ENCODE measurements at places on chromosomes 12 and 14.

DNA sequence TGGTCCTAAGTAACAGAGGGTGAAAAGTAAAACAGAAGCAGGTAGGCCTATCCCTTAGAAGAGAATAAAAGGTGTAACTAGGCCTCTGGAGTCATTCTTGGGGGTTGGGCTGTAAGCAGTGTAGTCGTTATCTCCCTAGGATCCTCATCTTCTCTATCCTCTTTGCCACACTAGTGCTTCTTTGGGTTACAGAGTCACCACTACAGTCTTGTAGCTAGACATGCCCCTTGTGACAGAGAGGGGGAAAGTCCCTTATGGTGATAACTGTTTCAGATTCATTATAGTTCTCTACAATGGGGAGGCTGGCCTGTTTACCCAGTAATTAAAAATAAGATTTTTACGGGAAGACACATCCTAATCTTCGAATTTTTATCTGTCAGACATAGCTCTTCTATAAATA, 16.4 kb upstream of the SRP54 start:
- no peak for DNase-seq

DNA sequence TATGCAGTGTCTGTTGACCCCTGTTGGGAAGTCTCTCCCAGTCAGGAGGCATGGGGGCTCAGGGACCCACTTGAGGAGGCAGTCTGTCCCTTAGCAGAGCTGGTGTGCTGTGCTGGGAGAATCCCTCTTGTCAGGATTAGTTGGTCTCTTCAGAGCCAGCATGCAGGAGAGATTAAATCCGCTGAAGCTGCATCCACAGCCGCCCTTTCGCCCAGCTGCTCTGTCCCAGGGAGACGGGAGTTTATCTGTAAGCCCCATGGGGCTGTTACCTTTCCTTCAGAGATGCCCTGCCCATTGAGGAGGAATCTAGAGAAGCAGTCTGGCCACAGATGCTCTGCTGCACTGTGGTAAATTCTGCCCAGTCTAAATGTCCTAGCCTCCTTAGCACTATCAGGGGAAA, 13.1 kb upstream of the KLRC1 start:
- DNase-seq = no peak

GRCh38 chr14:102645746-102646440, 53.4 kb downstream of the RCOR1 start:
- DNase-seq = no peak

DNA sequence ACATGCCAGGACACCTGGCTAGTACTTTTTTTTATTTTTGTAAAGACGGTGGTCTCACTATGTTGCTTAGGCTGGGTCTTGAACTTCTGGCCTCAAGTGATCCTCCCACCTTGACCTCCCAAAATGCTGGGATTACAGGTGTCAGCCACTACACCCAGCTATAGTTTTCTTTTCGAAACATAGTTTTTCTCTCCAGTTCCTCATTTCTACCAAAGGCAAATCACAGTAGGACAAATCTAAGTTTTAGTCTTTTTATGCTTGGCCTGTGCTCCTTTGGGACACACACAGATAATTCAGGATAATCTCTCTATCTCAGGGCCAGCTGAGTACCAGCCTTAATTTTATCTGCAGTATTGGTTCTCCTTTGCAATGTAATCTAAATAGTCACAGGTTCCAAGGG, 100.7 kb downstream of the KCNMB4 start:
- DNase-seq = no peak

- peak; percentile 19 for DNase-seq
Observed at GRCh38 chr12:93167841-93168492, 209.8 kb upstream of the NUDT4 start.

DNA sequence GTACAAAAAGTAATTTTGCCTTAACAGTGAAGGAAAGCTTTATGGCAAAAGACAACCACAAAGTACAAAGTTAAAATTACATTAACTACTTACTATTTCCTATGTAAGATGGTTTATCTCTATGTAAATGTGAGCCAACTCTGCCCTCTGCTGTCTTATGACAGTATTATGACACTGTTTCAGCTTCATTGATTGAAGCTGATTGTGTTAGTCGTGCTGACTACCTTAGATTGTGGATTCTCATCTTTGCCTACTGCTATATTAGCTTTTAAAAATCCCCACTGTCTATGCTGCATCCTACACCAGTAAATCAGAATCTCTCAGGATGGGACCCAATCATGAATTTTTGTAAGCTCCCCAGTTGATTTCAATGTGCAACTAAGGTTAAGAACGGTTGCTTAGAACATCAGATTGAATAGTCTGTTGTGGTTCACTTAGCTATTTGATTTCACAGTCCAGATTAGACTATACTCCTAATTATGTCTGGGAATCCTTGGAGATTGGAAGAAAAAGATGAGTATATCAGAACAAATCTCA, 12.2 kb upstream of the SPTB start:
- peak; percentile 74 for DNase-seq

DNA sequence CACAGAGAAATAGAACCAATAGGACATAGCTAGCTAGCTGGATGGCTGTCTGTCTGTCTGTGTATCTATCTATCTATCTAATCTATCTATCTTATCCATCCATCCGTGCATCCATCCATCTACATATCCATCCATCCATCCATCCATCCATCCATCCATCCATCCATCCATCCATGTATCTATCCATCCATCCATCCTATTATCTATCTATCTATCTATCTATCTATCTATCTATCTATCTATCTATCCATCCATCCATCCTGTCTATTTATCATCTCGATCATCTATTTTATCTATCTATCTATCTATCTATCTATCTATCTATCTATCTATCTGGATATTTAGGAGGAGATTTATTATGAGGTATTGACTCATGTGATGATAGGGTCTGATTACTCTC, 84.9 kb downstream of the DNAH10 start:
- no peak for DNase-seq

DNA sequence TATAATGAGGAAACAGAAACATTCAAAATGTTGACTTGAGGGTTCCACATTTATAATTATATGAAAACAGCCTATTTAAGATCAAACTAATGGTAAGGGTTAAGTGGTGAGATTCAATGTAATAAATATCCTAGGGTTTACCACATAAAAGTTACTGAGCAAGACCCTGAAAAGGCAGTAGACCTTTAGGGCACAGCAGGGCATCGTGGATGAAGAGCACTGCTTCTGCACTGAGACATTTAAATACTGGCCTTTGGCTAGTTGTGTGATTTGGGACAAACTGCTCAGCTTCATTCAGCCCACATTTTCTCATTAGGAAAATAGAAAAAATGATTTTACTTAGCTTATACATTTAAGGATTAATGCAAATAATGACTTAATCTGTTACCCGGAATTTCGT, 42.0 kb downstream of the CNTN1 start:
- no peak for DNase-seq

- DNase-seq = no peak
Observed at GRCh38 chr12:81416571-81416970, 338.7 kb downstream of the ACSS3 start.

Data from lung microvascular endothelial cell (primary cell).